H54 (cell line): ENCODE measurements at places on chromosomes 5 and 9.

- peak; percentile 91 for DNase-seq
Measured at GRCh38 chr9:127159325-127159801, 36.9 kb upstream of the ANGPTL2 start.

GRCh38 chr5:27578279-27578678 lies 539.9 kb upstream of the CDH9 start:
- no peak for DNase-seq

DNA sequence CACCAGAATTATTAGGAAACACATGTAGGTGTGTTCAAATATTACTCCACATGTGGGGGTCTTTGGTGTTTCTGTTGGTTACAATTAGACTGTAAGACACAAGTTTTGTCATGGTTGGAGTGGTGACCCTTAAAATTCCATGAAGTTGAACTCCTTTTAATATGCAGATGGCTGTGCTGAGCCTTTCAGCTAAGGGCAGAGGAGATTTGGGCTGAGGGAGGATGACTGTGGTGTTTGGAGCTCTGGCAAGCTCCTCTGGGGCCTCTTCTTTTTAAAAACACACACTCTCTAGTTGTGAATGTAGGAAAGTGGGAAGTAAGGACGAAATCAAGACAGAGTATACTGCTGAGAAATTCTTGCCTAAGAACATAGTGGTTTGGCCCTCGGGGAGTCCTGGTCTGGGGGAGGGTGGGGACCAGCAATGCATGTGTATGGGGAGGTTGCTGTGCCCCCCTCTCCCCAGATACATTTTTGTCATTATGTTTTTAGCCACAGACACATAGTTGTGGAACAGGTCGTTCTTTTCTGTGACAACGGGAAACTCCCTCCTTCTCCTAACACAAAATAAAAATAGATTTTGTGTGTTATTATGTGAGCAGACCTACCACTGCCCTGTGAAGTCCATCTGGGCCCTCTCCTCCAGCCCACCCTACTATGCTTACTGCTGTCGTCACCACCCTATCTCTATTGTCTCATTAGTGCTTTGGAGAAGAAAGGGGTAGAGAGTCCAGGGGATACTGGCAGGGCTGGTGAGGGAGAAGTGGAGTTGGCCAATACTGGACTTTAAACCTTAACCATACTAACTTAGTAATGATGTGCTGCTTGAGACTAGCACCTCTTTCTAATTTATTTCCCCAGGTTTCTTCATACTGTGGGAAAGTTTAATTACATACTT lies 10.0 kb downstream of the SMARCA2 start:
- no peak for DNase-seq

GRCh38 chr5:8961219-8961618 lies 584.7 kb downstream of the SEMA5A start:
- no peak for DNase-seq

DNA sequence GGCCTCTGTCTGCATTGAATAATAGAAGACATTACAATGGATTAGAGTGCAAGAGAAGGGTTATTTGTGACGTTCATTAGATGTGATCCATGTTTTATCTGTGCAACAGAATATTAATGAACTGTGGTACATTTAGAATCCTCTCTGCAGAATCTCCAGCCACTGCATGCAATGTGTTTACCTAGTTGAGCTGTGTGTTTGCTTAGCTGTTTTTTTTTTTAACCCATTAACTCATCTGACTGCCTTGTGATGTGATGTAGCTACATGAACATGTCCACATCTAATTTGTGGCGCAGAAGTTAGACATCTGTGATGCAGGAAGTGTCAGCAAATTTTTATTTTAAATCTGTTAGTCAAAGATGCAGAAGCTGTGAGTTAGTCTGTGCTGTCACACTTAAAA lies 236.9 kb downstream of the CD180 start:
- no peak for DNase-seq

DNA sequence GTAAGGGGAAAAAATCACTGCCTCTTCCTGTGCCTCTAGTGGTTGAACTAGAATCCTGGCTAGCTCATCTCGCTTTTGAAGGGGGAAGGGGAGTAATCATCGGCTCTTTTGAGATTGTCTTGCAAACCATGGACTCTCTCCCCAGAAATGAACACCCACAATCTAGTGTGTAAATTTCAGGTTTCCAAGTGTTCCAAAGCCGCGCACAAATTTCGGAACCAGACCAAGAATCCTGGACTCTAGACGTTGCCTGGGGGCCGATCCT lies 4.9 kb upstream of the FOXE1 start:
- no peak for DNase-seq
